IPS DF 6.9 (cell line): ENCODE measurements at places on chromosomes 13 and 19.

DNA sequence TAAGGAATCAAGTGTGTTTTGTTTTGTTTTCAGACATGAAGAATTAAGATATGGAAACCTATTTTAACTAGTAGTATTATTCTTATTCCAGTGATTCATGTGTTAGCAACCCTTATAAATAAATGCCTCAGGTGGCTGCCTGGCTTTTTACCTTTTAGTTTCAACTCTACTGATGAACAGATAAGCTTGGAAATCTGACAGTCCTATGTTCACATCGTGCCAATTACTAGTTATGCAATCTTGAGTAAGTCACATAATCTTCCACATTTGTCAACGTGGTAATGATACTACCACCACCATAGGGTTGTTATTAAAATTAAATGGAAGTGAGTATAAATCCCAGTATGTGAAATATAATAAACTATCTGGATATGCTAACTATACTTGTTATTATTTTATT is 64.3 kb downstream of the TBC1D4 start:
- no peaks in the 10 kb centered on the region for H3K27me3 ChIP-seq
- H3K4me1 ChIP-seq = no peaks in the 10 kb centered on the region
- no peaks in the 10 kb centered on the region for H3K36me3 ChIP-seq
- DNase-seq = no peak

DNA sequence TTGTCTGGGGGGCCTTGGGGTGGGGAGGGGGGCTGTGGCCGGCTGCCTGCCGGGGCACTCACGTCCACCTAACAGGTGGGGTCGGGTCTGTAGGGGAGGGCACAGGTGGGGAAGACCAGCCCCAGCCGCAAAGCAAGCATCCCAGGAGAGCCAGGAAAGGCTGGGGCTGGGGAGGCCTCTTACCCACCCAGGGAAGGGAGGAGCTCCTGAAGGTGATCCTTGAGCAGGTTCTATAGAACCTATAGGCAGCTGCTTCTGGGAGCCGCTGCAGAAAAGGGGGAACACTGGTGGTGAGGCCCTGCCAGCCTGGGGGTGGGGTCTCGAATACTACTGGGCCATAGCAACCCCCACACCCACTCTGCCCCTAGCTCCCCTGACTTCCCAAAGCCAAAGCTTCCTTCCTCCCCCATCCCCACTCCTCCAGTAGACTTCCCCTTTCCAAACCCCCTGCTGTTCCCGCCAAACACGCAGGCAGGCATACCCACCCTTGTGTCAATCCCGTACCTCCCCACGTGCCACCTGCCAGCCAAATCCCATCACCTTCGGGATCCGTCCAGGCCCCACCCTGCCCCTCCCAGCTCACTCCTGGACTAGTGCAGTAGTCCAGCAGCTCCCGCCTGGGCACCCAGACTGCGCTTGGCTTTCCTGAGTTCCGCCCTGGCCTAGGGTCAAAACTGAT is 5.6 kb downstream of the KLF16 start:
- DNase-seq = no peak
- peaks cover 42% of the 10 kb centered on the region for H3K4me1 ChIP-seq
- no peak overlapping the region for H3K27ac ChIP-seq
- no peaks in the 10 kb centered on the region for H3K27me3 ChIP-seq

GRCh38 chr19:16398530-16399249 is 73.1 kb downstream of the EPS15L1 start:
- peaks cover 26% of the 10 kb centered on the region for H3K36me3 ChIP-seq
- H3K4me1 ChIP-seq = no peaks in the 10 kb centered on the region
- no peak overlapping the region for H3K27ac ChIP-seq

- H3K4me1 ChIP-seq = no peaks in the 10 kb centered on the region
- no peak overlapping the region for H3K4me3 ChIP-seq
Measured at GRCh38 chr13:74301258-74301935, 167.2 kb upstream of the KLF12 start.

- H3K27me3 ChIP-seq = no peaks in the 10 kb centered on the region
- no peak overlapping the region for H3K27ac ChIP-seq
- no peak overlapping the region for H3K4me3 ChIP-seq
- no peaks in the 10 kb centered on the region for H3K36me3 ChIP-seq
Measured at GRCh38 chr13:35675651-35676050, 199.2 kb upstream of the MAB21L1 start.

DNA sequence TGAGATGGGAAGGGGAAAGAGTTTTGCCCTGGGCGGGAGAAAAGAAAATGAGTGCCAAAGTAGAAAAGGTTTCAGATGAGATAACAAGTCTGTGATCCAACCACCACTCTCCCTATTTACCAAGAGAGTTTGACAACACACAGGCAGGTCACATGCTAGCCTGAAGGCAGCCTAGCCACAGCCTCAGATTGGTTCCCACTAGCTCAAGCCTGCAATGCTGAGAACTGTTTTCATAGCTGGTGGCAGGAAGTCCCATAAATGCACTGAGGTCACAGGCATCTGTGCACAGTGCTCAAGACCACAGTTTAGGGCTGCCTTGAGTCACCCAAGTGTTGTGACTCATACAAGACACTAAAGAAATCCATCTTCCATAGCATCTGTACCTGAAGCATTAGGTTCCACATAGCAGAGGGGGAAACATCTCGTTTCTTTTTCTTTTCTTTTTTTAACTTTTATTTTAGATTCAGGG is 18.5 kb upstream of the POP4 start:
- H3K27ac ChIP-seq = no peak overlapping the region
- no peaks in the 10 kb centered on the region for H3K27me3 ChIP-seq
- no peak overlapping the region for H3K4me3 ChIP-seq
- no peaks in the 10 kb centered on the region for H3K4me1 ChIP-seq
- H3K36me3 ChIP-seq = no peaks in the 10 kb centered on the region
- DNase-seq = no peak

GRCh38 chr13:113949546-113949945 is 24.3 kb downstream of the C13orf46 start:
- no peak overlapping the region for H3K27ac ChIP-seq
- peaks cover 2% of the 10 kb centered on the region; the same call in 1 of the 2 replicates for H3K4me1 ChIP-seq
- no peak for DNase-seq
- no peak overlapping the region for H3K4me3 ChIP-seq
- H3K36me3 ChIP-seq = no peaks in the 10 kb centered on the region

GRCh38 chr19:35776102-35776788 is 881 bp downstream of the ARHGAP33 start:
- H3K27me3 ChIP-seq = no peaks in the 10 kb centered on the region; the same call in 1 of the 2 replicates
- peaks cover 6% of the 10 kb centered on the region for H3K4me1 ChIP-seq
- H3K36me3 ChIP-seq = no peaks in the 10 kb centered on the region; the same call in 1 of the 2 replicates

GRCh38 chr13:44403461-44404056 is 29.9 kb downstream of the SERP2 start:
- H3K4me3 ChIP-seq = no peak overlapping the region
- no peaks in the 10 kb centered on the region for H3K27me3 ChIP-seq
- H3K36me3 ChIP-seq = no peaks in the 10 kb centered on the region
- DNase-seq = no peak

DNA sequence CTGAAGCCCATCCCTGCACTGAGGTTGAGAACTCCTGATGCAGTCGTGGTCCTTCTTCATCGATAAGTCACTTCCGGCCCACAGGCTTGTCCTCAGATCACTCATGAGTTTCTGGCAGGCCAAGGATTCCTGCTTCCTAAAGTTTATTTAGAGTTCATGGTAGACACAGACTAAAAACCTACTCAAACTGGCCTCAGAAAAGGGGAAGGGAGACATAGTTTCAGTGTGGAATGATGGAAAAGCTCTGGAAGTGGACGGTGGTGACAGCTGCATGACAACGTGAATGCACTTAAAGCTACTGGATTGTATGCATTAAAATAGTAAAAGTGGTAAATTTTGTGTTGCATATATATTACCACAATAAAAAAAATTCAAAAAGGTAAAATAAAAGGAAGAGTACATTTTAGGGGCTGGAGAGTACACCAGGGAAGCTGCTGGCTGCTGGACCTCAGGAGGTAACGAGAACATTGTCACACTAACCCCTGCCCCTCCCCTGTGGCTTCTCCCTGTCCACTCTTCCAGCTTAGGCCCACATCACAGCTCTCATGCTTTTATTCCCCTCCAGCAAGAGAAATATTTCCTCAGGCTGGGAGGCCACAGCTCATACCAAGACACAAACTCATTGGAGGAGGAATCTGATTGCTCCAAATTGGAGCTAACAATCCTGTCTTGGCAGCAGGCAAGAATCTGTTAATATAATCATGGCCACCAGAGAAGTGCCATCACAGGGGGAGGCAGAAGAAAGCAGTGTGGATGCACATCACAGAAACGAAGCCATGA is 741.0 kb downstream of the UQCRFS1 start:
- no peaks in the 10 kb centered on the region for H3K36me3 ChIP-seq
- no peaks in the 10 kb centered on the region for H3K4me1 ChIP-seq
- no peaks in the 10 kb centered on the region for H3K27me3 ChIP-seq
- H3K4me3 ChIP-seq = no peak overlapping the region

- no peak for DNase-seq
- H3K27ac ChIP-seq = no peak overlapping the region
- peaks cover 5% of the 10 kb centered on the region; the same call in 1 of the 2 replicates for H3K4me1 ChIP-seq
- no peaks in the 10 kb centered on the region for H3K36me3 ChIP-seq
Measured at GRCh38 chr19:17335575-17335974, 920 bp upstream of the ANO8 start.

- DNase-seq = no peak
- H3K4me3 ChIP-seq = no peak overlapping the region; the same call in 1 of the 2 replicates
- H3K27ac ChIP-seq = no peak overlapping the region
- no peaks in the 10 kb centered on the region for H3K4me1 ChIP-seq
- H3K36me3 ChIP-seq = no peaks in the 10 kb centered on the region
Measured at GRCh38 chr13:30615866-30616541, 1.7 kb upstream of the USPL1 start.

- no peaks in the 10 kb centered on the region for H3K4me1 ChIP-seq
- no peaks in the 10 kb centered on the region for H3K27me3 ChIP-seq
- H3K4me3 ChIP-seq = no peak overlapping the region
- no peak overlapping the region for H3K27ac ChIP-seq
Measured at GRCh38 chr13:60152114-60152513, 11.6 kb downstream of the DIAPH3 start.
